ENCODE measurements at places on chromosomes 6 and 20.

- no peak for DNase-seq
Observed at GRCh38 chr6:97437087-97437486, 154.1 kb upstream of the MMS22L start.

DNA sequence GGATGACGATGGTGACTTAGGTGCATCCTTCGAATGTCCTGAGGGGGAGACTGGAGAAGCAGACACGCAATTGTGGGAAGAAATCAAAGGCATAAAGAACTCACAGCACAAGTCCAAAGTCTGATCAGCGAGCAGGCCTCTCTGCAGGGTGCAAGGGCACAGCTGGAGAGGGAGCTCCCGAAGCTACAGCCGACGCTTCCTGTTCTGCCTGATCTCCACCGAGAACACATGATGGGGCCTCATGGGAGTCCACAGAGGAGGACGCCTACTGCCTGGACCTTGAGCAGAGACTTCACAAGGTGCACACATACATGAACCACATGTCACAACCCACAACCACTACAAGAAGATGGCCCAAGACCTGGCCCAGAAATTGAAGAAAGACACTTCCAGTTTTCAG lies 51.4 kb downstream of the RIN2 start:
- no peak for DNase-seq

- DNase-seq: no peak
Observed at GRCh38 chr6:25630508-25631278, 21.3 kb upstream of the SCGN start.

DNA sequence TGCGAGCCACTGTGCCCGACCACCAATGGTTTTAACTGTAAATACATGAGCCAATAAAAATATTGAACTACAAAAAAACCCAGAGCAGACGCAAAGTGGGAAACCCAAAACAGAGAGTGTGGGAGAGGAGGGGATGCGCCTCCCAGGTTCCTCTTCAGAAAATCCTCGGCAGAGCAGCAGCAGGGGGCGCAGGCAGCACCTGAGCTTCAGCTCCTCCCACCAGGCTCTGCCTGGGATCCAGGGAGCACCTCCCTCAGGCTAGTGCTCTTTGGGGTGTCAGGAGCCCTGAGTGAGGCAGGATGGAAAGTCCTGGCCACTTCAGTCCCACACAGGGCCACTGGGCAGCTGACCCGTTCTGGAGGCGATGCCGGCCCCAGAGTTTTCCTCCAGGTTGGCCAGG lies 536.9 kb upstream of the CDH4 start:
- DNase-seq: no peak

DNA sequence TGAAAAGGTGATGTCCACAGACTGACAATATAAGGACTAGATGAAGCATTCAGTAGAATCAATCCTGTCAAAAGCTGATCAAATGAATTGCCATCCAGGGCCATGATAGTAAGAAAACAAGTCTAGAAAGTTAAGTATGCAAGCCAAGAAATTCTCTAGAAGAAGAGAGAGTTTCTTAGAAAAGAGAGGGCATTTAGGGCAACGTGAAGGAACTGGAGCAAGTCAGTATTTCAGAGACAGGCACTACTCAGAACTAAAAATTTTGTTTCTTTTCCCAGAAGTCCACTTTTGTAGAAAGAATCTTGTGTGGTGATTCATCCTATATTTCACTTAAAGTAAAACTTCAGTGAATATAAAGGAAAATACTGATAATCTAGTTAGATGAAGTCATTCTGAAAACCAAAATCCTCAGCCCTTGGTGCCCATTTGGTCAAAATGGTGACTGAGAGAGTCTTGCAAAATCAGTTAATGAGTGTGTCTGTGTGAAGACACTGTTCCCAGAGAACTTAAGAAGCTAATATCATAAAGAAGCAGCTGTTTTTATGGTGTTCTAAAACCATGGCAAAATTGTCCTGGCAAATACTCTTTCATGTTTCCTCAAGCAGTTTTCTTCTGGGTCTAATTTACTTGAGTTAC lies 82.2 kb downstream of the COL19A1 start:
- no peak for DNase-seq

DNA sequence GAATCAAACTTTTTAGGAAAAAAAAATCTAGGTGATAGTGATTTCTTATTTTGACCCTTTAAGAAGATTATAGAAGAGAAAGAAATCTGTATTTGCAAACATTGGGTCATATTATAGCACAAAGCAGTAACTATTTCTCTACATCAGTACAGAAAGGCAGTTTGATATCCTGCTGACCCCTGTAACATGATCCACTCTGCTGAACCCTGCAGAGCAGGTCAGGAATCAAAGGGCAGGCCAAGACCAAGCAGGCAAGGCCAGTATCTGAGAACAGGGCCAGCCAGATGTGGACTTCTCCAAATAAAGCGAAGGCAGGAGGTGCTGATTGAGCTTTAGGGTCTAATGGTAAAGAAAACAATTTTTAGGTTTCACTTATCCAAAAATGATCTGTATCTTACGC lies 239.4 kb downstream of the PTPRK start:
- DNase-seq: no peak

GRCh38 chr6:11585426-11586016 lies 48.0 kb downstream of the TMEM170B start:
- no peak for DNase-seq

DNA sequence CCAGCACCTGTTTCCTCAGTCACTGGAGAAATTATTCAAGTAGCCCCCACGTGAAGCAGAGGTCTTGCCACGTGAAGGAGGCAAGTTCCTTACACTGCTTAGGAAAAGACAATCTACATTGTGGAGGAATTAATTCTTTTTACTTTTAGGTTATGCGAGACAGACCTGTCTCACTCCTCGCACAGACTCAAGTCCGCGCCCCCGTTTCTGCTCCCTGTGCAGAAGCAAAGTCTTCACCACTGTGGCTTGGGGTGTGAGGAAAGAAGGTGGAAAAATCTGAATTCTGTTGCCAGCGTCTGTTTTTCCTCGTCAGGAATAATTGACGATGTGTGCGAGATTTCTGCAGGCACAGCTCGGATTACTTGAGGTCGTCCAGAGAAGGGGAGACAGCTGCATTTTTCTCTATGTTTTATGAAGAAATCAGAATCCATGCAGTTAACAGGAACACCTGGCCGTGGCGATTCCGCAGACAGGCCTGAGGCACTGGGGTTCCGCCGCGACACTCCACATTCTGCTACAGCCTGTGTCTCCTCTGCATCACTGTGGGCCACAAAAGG lies 185.1 kb downstream of the SMOC2 start:
- DNase-seq: no peak

DNA sequence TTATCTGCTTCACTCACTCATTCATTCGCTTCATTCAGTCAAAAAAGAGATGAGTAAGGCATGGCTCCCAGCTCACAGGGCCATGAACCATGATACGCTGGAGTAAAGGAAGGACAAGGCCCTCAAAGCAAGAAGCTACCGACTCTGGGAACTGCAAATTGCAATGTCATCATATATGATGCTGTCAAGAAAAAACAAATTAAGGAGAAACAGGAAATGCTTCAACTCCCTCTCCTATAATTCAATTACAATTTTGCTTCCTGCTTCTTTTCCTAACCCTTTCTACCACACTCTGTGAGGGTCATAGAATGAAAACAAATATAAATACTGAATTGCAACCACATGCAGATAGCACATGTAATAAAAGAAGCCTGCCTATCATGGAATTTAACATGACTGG lies 725.7 kb upstream of the FLRT3 start:
- no peak for DNase-seq

- no peak for DNase-seq
Observed at GRCh38 chr6:121134922-121135321, 199.4 kb downstream of the TBC1D32 start.

DNA sequence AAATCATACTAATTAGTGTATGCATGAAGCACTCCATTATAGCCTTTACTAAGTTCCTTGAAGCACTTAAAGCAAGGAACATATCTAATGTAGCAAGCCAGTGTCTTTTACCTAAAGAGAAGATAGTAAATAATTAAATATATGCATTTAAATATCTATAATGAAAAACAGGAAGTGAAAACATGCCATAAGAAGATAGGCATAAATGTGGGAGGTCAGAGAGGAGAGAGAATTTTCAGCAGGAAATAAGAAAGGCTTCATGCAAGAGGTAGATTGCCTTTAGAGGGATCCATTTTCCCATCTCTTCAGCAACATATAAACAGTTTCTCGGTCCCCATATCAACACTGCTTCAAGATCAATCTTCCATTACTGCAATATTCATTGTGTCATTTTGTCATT lies 599.8 kb downstream of the FRK start:
- no peak for DNase-seq

DNA sequence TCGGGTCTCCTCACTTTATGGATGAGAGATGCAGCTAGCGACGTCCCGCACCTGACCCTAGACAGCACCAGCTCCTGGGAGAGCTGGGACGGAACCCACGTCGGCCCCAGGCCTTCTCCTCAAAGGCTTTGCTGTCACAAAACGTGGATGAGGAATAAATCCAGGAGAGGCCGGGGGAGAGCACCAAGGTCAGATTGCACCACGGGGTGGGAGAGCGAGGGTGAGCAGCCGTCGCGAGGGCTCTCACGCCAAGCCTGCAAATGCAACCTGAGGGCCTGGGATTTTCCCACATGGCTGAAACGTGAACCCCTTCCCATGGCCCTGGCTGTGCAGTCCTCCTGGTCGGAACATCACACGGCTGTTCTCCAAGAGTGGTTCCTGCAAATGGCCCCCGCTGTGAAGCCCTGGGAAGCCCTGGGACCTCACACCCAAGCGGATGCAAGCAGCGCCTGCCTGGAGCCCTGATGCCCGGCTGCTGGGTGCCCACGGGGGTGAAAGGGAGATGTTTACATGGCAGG lies 45.3 kb downstream of the DLL1 start:
- no peak for DNase-seq

DNA sequence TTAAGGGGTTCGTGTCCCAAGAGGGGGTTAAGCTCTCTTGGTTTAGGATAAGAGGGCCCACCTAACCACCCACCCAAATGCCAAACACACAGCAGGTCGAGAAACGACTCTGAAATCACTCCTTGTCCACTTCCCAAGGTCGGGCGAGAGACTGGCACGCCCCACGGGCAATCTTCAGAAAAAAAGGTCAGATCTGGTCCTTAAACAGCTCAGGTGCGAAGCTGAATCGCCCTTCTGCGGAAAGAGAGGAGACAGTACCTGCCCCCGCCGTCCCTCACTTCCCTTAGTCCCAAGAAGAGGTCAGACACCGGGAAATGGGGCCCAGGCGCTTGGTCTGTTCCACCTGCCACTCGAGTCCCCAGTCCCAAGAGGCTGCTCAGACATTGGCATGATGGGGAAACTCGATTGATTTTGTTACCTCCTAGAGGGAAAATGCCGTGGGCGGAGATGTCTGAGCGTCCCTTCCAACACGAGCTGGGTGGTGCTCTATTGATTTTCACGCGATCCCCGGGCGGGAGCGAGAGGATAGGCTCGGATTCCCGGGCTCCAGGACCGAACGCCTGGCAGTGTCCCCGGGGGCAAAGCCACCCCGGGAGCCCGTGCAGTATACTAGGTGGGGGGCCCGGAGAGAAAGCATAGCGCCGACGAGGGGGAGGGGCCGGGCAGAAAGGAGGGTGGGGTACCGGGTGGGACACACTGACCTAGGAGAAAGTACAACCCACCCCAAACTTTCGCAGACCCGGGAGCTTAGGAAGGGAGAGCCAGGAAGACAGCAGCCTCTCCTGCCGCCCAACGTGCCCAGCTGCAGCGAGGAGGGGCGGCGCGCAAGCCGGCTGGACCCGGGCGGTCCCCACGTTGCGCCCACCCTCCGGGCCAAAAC lies 1.1 kb upstream of the SAMD5 start:
- DNase-seq: no peak

DNA sequence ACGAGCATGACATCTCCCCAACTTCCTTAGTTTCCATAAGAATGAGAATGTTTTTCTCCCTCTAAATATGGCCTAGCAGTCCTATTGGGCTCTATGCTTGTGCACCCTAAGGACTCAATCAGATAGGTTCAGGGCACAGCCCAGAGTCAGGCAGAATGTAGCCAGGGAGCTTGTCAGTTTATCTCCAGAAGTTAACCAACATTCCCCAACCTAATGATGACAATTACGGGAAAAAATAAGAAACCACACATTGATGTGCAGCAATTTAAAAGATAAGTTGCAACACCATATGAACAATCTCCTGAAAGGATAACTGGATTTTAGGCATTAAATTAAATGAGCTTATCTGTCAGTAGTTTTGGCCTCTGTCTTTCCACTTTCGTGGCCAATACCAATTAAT lies 71.1 kb downstream of the HDDC2 start:
- no peak for DNase-seq

GRCh38 chr6:17632934-17633333 lies 32.8 kb downstream of the FAM8A1 start:
- no peak for DNase-seq

DNA sequence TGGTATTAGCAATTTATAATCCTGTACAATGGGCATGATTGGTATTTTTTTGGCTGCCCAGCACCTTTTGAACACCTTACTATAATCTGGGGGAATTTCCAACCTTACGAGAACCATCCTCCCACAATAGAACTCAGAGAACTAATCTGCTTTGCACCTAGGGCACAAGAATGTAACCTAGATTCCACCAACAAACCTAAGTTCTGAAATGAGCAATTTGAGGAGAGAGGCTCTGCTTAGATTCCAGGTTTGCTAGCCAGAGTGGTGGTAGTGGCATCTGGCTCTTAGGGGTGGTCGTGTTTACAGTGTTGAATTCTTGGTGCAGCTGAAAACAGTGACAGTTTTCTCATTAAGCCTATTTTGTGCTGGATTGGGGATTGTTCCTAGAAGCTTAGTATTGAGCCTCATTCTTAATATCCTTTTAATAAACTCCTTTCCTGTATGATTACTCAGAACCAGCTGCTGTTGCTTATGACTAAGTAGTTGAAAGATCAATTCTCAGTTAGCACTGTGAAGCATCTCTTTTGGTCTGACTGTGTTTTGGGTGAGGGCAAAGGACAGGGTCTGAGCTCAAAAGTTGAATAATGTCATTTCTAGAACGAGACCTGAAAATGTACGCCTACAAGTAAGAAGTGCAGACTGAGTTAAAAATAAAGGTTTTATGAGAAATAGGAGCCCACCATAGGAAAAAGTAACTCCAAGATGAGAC lies 385.6 kb downstream of the CDKAL1 start:
- no peak for DNase-seq

- DNase-seq: no peak
Observed at GRCh38 chr6:50187351-50187921, 137.7 kb upstream of the DEFB112 start.

- no peak for DNase-seq
Observed at GRCh38 chr6:3822747-3823445, 26.3 kb upstream of the FAM50B start.

DNA sequence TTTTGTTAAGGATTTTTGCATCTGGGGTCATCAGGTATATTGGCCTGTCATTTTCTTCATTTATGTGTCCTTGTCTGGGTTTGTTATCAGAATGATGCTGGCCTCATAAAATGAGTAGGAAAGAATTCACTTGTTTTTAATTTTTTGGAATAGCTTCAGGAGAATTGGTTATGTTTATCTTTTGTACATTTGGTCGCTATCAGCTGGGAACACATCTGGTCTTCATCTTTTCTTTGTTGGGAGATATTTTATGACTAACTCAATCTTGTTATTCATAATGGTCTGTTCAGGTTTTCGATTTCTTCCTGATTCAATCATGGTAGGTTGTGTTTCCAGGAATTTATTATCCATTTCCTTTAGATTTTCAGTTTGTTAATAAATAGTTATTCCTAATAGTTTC lies 207.5 kb upstream of the ASCC3 start:
- no peak for DNase-seq

- no peak for DNase-seq
Observed at GRCh38 chr6:89350281-89350966, 2.1 kb downstream of the UBE2J1 start.

Data from NCI-H1092 (cell line).